NCI-H446 (cell line): ENCODE measurements at places on chromosomes 11 and 22.

- DNase-seq, result no peak
Measured at GRCh38 chr11:65254724-65255123, 7.0 kb upstream of the POLA2 start.

DNA sequence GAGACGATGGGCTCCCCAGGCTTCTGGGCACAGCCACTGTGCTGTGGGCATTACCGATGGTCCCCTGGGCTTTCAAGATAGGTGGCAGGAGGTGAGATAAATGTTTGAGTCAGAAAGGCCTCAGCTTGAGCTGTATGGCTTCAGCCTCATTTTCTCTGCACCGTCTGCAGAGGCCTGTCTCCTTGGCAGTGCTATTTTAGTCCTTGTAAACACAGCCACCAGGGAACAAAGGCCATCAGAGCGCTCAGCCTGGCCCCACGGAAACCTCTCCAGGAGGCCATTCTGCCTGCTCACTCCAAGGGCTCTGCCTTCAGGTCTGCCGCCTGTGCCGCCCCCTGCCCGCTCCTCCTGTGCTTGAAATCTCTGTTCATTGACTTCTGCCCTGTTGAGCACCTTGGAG lies 1424.9 kb downstream of the TBC1D22A start:
- DNase-seq, result no peak

DNA sequence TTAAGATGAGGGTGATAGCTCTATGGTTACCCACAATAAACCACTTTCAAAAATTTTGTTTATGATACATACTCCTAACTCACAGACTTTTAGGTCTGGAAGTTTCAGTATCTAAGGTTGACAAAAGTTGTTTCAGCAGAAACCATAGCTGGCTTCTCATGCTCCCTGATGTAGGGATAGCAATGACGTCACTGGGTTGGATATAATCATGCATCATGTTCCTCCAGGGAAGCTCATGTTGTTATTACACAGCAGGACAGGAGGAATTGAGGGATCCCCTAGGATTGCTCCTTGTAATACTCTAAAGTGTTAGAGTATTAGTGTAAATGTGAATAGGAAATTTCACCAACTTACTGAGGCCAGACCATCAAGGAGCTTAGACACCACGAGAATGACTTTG lies 23.6 kb downstream of the APOL3 start:
- no peak for DNase-seq

DNA sequence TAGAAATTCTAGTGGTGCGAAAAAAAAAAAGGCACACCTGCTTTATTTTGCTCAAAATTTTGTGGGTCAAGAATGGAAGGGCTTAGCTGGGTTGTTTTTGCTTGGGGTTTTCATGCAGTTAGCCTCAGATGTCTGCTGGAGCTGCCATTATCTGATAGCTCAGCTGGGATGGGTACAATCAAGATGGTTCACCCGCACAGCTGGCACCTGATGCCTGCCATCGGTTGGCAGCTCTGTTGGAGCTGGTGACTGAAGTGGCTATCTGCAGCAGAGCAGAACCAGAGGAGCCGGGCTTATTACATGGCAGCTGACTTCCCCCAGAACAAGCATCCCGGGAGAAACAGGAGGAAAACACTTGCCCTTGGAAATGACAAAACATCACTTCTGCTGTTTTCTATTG lies 12.1 kb upstream of the ELFN2 start:
- DNase-seq, result no peak

GRCh38 chr22:23072077-23072910 lies 2.0 kb downstream of the GNAZ start:
- DNase-seq, result no peak

DNA sequence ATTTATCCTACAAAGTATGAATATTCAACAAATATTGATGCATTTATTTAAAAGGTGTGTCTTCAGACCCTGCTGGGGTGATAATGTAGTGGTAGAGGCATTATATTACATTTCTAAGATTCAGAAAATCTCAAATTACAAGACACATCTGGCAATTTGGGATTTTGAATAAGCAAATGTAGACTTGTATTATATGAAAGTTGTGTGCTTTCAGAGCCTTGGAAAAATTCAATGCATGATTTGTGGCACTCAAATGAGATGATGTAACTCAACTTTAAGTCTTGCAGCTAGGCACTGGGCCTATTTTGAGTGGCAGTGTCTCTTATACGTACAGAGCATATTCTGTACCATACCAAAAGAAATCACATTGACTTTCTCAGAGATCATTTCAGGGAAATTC lies 214.4 kb downstream of the ETS1 start:
- DNase-seq, result no peak
